ENCODE measurements at places on chromosomes 5 and 9.

- DNase-seq = no peak
These were observed 15.5 kb upstream of the LOX start for GRCh38 chr5:122093415-122094180.

GRCh38 chr9:134517069-134517680 lies 124.4 kb upstream of the COL5A1 start:
- DNase-seq = peak; percentile 96

GRCh38 chr5:149271716-149272563 lies at the start of gene AFAP1L1:
Gene AFAP1L1 (plus strand): TSS chr5:149271859. CDS start chr5:149271969, 110 bp downstream.
- DNase-seq = no peak

DNA sequence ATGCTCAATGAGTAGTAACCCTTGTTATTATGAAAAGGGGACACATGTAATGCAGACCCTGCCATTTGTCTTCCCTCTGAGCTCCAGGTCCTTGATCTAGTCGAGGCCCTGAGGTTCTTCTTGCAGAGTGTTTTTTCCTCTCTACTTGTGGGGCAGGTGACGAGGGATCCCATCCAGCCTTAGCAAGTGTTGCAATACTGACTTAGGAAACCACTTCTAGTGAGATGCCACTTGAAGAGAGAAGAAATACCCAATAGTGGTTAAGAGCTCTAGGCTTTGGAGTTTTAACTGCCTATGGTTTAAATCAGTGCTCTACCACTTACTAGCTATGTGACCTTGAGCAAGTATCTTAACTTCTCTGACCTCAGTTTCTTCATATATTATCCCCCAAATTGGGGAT lies 10.2 kb downstream of the PPARGC1B start:
- no peak for DNase-seq

DNA sequence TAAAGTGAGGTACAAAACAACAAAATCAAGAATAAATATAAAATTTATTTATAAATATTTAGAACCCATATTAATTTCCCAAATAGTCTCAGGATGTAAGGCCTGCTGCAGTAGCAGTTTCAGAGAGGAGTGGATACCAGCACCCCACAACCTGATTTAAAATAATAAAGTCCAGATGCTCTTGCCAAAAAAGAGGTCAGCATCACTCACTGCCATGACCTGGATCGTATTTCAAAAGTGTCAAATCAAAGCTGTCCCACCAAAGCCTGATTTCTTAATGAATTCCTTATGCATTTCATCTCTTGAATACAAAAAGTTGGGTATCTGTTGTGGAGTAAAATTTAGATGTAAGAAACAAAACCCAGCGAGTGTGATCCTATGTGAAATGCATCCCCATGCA lies 58.0 kb upstream of the ROR2 start:
- no peak for DNase-seq

- no peak for DNase-seq
These were observed 246.7 kb downstream of the GAS1 start for GRCh38 chr9:86700629-86701028.

DNA sequence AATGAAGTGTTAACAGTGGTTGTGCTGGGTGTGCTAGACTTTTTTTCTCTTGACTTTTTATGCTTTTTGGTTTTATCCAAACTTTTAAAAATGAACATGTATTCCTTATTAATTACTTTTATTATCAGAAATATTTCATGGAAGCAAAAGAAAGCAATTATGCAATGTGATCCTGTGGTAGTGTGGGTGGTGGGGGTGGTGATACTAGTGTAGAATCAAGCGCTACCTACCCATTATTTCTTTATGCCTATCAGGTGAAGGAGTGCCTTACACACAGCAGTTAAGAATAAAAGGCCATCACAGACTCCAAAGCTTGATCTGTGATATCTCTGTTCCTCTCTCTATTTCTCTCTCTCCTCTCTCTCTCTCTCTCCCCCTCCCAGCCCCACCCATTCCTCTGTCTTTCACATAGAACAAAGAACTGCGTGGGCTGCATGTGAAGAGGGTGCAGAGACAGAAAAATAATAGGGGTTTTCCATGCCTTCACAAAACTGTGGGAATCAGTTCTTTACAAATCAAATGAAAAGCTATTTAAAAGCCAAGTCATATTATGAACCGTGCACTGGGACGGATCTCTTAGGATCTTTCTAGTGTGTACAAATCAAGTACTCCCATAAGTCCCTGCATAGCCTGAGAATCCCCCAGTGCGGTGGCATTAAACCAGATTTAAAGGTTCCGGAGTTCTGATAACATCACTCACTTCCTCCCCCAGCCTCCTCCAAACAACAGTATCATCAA lies 351.2 kb downstream of the RAB3C start:
- no peak for DNase-seq

- DNase-seq = no peak
These were observed 44.3 kb downstream of the UBE2QL1 start for GRCh38 chr5:6492934-6493333.

GRCh38 chr5:128965011-128965637 lies at the start of gene SLC27A6:
Gene SLC27A6 (plus strand): TSS chr5:128965488. CDS start chr5:128966138, 650 bp downstream.
- DNase-seq = no peak

- no peak for DNase-seq
These were observed 26.2 kb upstream of the LMX1B start for GRCh38 chr9:126587187-126588185.

DNA sequence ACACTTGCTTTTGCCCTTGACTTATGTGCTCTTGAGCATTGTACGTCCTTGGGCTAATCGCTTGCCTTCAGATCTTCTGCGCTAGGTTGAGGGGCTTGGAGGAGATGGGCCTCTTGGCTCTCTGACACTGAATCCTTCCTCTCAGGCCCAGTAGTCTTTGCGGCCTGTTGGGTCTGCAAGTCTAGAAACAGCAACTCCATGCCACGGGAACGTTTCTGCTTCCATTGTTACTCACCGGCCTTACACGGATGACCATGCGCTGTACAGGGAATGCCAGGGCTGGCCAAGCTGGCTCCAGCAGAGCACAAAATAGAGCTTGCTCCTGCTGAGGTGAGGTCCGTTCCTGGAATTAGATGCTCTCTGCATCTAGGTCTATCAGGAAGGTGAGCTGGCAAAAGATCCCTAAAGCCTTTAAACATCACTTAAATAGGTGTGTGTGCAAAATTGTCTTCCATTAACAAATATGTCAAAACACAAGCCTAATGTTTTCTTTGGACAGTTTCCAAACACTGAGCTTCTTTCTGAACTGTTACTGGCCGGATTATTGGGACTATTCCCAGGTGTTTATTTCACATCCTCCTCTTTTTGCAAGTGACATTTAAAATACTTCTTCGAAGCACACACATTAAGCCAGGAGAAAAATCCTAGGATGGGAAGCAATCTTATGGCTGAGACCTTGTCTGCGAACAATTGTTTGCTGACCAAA lies 29.7 kb downstream of the DAPK1 start:
- no peak for DNase-seq

- DNase-seq = no peak
These were observed 27.0 kb upstream of the ERGIC1 start for GRCh38 chr5:172806897-172807672.

- no peak for DNase-seq
These were observed 173.7 kb upstream of the SPEF2 start for GRCh38 chr5:35443803-35444595.

GRCh38 chr5:150103678-150104549 lies 17.6 kb upstream of the CSF1R start:
- no peak for DNase-seq

- no peak for DNase-seq
These were observed 20.2 kb upstream of the UBTD2 start for GRCh38 chr5:172303572-172304335.

DNA sequence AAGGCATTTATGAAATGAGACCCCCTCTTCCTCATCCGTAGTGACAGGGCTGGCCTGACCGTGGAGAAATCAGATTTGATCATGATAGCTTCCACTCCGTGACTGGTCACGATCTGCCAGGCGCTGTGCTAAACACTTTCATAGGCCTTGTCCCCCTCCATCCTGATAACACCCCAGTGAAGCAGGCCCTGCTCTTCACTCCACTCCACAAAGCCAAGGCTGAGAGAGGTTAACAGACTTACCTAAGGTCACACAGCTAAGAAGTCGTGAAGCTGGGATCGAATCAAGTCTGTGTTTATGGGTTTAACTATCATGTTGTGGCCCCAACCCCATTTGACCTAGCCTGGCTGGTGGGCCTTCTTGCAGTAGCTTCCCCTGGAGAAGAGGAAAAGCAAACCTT lies 53.3 kb upstream of the IL17B start:
- no peak for DNase-seq
